ENCODE measurements at places on chromosomes 3 and 15.

DNA sequence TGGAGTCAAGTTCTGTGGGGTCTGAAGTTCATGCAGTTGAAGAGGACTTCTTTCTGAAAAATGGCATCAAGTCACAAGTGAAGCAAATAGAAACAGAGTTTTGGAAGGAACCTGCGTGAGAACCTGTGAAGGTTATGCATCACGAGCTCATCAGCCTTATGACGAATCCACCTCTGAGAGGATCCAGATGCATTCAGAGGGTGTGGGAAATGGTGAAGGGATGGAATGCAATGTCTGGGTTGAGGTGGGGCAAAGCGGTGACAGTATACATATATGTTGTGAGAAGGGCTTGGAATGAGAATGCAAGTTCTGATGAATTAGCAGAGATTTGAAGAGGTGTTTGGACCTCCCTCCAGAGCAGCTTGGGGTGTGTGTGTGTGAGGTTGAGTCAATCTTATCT, 382.1 kb upstream of the TBL1XR1 start:
- DNase-seq, result no peak

DNA sequence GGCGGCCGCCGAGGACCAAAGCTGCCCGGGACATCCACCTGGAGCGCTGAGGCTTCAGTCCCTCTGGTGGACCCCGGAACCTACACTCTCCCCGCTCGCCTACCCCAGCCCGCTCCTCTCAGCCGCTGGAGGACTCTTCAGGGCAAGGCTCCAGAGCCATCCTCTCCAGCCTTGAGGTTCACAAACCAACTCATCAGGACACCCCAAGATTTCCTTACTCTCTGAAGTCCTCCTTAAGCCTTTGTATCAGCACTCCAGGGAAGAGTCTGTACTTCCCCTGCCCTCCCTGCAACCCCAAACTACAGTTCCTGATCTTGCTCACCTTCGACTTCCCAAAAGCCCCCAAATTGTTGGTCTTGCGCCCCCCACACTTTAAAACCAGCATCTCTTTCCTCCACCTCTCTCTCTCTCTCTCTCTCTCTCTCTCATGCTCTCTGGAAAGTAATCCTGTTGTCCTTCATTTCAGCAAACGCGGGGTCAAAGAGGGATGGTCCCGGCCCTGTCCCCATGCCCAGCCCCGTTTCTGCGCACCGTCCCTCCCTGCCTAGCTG, 438 bp downstream of the THBS1 start:
- DNase-seq, result no peak

DNA sequence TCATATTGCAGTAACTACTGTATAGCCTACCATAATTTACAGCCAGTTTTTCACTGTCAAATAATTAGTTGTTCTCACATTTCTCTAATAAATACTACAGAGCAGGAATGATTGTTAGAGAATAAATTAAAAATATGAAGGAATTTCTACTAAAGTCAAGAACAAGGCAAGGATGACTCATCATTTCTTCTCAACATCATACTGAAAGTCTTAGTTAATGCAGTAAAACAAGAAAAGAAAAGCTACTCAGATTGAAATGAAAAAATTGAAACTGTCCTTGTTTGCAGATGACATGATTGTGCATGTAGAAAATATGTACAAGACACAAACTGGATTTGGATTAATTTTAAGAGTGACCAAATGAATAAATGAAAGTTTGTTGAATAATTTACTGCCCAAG, 608.2 kb downstream of the NSUN3 start:
- no peak for DNase-seq

GRCh38 chr15:63029676-63030075, 12.9 kb upstream of the TPM1 start:
- DNase-seq, result no peak

GRCh38 chr15:39670687-39671086, 89.8 kb downstream of the THBS1 start:
- DNase-seq, result no peak

GRCh38 chr15:97959724-97960363, 659 bp upstream of the ARRDC4 start:
- DNase-seq, result no peak

GRCh38 chr3:146498002-146498736, 28.8 kb upstream of the PLSCR2 start:
- DNase-seq, result no peak

DNA sequence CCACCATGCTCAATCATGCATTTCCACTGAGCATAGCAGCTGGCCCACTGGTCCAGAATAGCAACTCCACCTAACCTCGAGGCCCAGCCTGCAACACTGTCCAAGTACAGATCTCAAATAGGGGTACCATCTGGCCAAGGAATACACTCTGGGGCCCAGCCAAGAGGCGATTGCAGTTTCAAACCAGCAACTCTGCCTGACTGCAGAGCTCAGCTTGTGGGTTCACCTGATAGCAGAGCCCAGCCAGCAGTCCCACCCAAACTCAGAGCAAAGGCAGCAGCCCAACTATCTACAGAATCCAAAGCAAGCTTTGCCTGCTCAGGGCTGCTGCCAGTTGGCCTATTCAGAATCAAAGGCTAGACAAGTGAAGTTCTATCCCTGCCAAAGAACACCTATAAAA, 30.5 kb downstream of the POLQ start:
- DNase-seq, result no peak

- no peak for DNase-seq
Measured at GRCh38 chr3:112365636-112366035, 32.7 kb downstream of the CD200 start.

DNA sequence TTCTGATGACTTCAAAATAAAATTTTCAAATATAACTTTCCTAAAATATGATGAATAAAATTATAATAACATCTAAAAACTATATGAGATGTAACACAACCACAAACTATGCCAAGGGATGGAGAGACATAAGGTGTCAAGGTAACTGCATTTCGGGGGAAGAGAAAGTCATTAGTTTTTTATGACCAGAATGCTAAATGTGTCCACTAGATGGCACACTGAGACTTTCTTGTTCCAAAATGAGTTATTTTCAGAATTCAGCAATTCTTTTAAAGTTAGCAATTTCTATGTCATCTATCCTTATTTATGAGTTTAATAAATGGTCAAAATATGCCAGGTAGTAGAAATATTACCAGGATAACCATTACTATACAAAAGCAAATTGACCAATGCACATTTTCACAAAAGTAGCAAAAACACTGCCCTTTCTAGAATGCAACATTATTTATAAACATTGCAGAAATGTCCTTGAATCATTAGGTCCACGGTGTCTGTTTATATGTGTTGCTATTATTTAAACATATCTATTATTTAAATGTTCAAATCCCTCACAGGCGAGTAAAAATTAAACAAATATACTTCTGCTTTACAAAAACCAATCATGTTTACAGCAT, 374.2 kb downstream of the PLCL2 start:
- no peak for DNase-seq

DNA sequence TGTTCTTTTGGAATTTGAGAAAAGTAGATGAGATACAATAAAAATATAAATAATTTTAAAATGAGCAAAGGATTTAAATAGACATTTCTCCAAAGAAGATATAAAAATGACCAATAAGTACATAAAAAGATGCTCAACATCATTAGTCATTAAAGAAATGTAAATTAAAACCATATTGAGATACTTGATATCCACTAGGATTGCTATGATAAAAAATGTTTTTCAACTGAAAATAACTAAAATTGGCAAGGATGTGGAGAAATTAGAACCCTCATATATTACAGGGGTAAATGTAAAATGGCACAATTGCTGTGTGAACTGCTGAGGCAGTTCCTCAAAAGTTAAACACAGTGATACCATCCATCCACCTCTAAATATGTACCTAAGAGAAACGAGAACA, 38.8 kb downstream of the LRRFIP2 start:
- no peak for DNase-seq

DNA sequence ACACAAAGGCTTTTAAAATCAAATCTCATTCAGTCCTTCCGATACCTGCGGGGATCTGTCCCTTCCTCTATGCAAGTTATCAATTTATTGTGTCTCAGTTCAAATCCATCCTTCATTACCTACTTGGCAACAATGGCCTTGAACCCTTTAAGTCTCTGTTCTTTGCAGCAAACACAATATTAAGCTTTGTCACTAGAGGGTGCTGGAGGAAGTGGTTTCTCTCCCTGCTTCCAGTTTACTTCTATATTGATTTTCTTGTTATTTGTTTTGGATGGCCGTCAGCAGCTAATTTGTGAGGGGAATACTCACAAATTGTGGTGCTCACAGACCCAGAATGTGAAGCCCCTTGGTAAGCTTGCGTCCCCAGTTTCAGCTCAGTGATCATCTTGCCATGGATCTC, 278.3 kb downstream of the FGF12 start:
- DNase-seq, result no peak

DNA sequence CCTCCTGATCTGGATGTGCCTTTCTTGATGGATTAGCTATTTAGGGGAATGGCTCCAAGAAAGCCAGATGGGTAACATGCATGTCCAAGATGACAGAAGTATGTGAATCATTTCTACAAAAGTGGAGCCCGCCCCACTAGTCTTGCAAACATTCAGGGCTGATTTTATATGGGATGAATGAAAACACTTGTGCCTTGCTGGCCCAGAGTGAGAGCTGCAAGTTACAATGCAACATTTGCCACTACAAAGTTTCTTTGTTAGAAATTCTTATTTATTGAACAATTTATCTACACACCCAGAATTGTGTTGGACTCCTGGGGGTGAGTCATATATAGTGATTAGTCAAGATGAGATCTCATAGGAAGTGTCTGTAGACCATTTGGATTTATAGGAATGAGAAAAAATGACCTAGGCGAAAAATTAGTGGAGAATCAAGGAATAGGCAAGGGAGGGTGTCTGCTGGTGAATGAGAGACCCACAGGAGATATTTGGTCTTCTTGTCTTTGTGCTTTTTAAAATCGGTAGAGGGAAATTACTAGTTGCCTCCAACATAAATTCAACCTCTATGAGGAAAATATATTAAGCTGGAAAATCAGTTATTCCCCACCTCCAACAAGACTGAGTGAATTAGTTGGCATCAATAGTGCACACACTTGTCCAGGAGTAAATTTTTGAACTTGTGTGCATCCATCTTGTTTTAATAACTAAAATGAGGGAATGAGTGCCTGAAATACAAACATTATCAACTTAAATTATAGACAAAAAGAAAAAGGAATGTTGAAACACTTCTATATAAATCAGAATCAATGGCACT, 53.5 kb upstream of the DCBLD2 start:
- DNase-seq, result no peak

DNA sequence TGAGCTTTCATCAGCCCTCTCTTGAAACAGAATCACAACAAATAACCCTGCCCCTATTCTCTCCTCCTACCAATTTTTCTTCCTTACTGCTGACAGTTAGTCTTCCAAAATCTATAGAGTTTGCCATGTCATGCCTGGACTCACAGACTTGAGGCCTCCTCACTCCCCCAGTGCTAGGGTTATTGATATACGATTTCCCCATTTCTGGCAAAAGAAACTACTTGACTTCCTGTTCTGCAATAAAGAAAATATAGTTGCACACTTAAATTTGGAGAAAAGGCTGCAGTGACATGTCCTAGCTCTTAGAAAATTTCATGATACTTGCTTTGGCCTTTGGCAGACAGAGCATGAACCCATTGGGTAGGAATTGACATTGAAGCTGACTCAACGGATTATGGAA, 75.9 kb downstream of the CYP19A1 start:
- no peak for DNase-seq

DNA sequence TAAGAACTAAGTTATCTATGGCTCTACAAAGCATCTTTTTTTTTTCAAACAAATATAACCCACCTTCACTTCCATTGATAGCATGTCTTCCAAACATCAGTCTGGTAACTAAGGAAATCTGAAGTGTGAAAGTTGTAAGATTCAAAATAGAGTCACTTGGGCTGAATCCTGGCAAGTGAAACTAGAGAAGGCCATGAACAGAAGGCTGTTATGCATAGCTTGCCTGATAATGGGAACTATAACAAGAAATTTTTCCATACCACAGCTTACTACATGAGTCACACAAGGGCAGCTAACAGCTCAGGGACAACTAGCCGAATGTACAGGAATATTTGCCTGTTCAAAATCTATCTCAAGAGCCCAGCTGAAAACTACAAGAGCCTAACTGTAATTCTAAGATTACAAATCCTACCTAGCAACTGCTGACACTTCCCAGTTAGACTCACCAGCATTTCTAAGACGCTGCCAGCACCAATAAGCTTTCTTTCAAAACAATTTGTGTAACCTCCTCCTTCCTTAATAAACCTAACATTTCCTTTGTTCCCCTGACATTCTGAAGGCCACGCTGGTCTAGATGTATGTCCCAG, 1066.5 kb downstream of the PLOD2 start:
- no peak for DNase-seq

DNA sequence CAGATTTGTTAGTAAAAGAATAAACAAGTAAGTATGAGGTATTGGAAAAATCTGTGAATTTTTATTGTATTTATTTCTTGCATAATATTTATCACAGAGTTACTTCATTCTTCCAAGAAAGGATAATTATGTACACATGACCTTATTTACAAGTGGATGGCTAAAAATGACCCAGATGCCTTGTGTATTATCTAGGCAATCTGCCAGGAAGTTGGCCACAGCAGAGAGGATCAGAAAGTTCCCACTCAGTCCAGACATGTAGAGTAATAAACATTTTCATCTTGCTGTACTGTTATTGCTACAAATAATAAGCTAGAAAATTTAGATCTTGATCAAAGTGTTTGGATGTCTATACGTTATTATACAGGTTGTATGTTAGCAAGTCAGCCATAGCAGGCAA, 317.1 kb downstream of the EPHA6 start:
- no peak for DNase-seq

DNA sequence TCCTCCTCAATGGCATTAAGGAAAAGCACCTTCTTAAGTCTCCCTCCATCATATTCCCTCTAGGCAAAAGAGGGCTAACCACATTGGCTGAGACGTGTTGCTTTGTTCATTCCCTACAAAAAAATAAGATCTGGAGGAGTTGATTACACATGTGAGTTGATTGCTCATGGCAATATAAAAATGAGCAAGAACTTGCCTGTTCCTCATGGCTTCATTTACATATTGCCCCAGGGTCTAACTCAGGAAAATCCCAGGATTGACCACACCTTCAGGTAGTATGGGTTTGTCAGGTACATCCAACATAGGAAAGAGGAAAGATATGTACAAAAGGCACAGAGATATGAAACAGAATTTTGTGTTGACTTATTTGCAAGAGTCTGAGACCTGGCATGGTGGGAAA, 35.5 kb downstream of the NFKBIZ start:
- DNase-seq, result no peak

GRCh38 chr3:47841786-47842349, 38.9 kb downstream of the DHX30 start:
- no peak for DNase-seq

DNA sequence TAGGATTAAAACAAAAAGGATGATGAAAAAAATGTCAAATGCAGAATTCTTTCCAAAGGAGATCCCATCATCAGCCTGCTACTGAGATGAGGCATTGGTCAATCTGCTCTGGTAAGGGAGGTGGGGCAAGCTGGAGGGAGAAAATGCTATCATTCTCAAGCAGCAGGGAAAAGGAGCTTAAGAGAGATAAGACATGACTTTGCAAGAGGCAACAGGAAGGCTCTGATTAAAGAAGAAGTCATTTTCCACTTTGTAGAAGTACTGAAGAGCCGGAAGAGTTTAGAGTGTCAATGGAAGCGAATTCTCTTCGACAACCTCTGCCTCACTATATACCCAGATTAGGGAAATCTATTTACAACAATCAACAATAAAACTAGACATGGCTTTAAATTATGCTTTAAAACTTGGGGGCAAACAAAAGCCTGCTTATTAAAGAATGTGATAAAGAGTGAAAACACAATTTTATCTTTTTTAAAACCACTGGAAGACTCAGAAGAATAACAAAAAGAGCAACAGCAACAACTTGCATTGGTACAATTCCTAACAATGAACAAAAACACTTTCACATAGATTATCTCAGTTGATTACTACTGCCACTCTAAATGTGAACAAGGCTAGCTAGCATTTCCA, 81.8 kb upstream of the NANOGP8 start:
- no peak for DNase-seq

GRCh38 chr3:184378651-184379357, 797 bp upstream of the THPO start:
- DNase-seq, result no peak

Data from stimulated activated CD8-positive, alpha-beta memory T cell treated with anti-CD3 and anti-CD28 coated beads, Interleukin-7, amount 100 ng/mL, for 24 hours (primary cell).